ENCODE measurements at places on chromosomes 2 and 18.

DNA sequence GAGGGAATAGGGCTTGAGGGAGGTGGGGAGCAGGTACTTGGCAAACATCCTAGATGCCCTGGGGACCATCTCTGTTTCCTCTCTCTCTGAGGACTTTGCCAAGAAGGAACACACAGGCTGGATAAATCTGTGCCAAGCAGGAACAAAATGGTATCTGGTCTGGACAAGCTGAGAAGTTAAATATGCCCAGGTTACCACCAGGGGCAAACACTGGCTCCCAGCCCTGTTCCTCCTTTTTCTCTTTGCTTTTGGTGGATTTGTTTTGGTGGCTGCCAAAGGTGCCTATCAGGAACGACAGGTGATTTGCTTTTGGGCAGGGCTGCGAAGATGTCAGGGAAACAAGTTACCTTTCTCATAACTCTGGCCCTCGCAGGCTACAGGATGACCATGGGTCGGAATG, 227.5 kb upstream of the SMAD2 start:
- no peak for DNase-seq

DNA sequence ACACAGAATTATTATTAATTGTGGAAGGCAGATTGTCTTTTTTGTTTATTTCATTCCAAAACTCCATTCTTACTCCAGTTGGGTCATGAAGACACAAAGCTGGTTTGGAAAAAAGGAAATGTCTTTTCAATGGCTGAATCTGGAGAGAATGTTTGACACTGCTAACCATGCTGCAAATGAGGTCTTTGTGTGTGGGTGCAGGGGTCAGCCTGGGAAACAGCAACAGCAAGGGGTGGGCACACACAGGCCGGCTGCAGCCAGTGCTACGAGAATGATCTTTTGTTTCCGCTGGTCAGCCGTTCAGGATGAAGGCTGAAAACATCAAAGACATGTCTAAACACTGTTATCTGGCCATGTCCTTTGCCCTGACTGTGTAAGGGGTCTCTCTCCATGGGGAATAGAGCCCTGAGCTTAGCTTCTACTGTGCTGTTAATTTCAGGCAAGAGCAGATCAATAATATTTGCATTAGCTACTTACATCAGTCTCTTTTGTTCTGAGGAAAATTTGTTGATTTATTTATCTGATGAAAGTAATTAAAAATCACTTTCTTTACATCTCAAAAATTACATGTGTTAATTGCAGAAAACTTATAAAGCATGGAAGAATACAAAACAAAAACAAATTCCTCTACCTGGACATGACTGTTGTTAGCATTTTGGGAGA, 33.3 kb upstream of the E2F6 start:
- no peak for DNase-seq

- DNase-seq = peak; percentile 80
Observed at GRCh38 chr2:8685697-8686358, 4.0 kb downstream of the ID2 start.

DNA sequence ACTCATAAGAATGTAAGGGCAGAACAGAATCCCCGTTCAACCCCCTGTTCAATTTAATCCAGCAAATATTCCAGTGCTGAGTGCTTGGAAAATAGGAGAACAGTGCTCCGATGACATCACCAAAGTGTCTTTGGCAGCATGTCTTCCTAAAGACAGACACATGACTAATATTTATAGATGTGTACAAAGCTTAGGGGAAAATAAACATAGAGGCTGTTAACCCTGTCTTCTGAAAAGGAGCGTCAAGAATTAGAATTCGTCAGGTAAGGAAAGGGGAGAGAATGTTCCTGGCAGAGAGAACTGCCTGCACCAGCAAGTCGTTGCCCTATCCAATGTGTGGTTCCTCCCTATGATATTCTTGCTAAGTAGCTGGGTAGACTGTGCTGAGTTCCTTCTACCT, 72.7 kb downstream of the PLB1 start:
- DNase-seq = no peak

DNA sequence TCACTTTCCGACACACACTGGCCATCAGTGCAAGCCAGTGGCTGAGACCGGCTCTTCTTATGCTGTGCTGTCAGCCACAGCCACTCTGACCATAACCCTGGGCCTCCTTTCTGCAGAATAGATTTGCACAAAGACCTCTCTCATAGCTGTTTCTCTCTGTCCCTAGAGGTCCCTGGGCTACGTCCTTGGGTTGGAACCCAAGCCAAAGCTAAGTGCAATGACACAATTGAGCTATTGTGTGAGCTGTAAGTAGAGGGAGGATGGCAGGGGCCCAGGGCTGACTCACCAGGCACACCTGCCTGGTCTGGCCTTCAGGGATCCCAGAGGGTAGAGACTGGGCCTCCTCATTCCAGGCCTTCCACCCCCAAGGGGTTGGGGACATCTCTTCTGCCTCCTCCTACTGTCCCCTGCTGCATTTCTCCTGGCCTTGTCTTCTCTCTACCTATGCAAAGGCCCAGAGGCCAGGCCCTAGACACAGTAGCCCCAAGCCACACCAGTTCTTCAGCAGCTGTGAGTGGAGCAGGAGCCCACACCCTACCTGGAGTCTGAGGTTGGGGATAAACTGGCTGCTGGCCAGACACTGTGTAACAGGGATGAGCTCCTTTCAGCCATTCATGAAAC, 174.6 kb downstream of the NCK2 start:
- DNase-seq = no peak

GRCh38 chr2:73218298-73218697, 4.3 kb downstream of the SMYD5 start:
- DNase-seq = no peak

GRCh38 chr2:136117909-136118818, at the start of gene CXCR4:
Gene CXCR4, minus strand, starts transcription at chr2:136118149. Its CDS starts 89 bp downstream, at chr2:136118060.
- DNase-seq = peak; percentile 95

DNA sequence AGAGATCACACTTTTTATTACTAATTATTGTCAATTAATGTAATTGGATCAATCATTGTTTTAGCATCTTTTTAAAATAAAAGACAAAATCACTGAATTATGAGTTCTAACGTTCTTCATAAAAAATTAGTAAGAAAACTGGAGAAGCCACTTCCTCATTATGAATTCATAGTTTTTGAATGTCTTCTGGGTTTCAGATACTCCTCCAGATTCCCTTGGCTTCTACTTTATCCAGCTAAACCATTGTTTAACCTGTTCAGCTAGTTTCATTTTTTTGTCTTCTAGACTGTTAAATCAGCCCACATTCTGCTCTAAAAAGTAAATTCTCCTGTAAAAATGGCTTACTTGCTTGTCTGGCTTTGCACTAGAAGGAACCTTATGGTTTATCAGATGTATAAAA, 753.4 kb upstream of the ACVR2A start:
- DNase-seq = no peak

DNA sequence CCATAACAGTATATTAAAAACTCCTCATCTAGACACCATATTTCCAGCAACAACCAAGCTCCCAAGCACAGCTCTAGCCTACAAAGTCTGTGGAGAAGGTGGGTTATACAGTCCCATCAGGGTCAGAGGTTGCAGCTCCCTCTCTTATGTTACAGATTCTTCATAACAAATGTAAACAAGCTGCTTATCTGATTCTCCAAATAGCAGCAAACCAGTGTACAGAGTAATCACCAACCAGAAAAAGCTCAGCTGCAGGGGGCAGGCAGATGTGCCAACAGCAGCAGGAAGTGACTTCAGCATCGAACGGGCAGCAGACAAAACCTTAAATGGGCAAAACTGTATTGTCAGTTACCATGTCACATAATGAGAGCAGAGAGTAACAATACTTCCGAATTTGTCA, 52.9 kb upstream of the NABP1 start:
- peak; percentile 46 for DNase-seq

- no peak for DNase-seq
Observed at GRCh38 chr2:199019898-199020507, 437.7 kb downstream of the SATB2 start.

DNA sequence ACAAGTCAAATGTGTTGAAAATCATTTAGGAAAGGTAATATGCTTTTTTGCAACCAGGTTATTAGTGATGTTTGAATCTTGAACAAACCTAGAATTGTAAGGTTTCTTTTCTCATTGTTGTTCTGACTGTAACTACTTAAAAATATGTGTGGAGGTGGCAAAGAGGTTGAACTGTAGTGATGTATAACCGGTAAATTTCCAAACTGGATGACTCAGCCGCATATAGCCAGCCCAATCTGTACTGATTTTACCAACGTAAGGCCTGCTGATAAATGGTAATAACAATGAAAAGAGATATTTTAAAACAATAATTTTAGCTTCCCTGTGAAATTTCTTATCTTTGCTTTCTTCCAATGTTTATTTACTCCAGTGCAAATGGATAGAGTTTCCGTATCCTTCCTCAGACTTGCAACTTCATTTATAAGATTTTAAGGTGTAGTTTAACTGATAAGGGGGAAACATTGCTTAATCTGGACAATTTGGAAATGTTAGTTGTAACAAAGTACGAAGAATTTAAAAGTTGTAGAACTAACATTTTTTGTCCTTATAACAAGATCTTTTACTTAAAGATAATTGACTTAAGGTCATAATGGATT, 1170.4 kb upstream of the ZEB2 start:
- DNase-seq = no peak

DNA sequence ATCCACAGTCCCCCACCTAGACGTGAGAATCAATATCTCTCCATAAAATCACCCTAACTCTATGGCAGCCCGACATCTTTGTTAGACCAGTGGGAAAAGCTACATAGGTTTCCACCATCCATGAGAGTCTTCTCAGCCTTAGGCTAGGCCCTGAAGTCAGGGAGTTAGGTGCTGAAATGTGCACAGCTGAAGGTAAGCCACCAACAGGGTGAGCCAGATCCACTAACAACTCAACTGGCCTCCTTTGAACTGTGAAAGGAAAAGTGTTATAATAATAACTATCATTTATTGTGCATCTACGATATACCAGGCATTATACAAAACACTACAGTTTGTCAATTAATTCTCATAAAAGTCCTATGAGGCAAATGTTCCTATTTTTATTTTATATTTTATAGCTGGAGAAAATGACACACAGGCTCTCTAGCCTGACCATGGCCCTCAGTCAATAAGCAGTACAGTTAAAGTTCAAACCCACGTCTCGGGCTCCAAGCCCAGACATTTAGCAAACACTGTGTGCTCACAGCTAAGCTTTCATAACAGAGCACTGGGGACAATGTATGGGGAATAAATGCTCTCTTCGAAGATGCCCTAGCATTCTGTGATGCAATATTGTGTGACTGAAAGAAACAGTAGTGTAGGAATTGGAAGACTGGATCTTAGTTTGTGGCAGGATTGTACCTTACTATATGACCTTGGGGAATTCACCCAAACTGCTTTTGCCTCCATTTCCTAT, 11.2 kb upstream of the CYP27C1 start:
- DNase-seq = no peak

GRCh38 chr2:197710424-197711042, 5.4 kb downstream of the MARS2 start:
- no peak for DNase-seq

DNA sequence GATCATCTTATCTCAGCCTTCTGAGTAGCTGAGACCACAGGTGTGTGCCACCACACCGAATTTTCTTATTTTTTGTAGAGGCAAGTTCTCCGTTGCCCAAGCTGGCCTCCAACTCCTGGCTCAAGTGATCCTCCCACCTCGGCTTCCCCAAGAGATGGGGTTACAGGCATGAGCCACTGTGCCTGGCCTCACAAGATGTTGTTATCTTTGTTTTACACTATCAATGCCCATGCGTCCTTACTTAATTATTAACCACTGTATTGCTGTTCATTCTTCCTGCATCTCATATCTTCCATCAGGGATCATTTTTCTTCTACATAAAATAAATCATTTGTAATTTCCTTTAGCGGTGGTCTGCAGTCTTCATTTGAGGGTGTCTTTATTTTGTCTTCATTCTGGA, 181.9 kb downstream of the TGIF1 start:
- DNase-seq = no peak

- DNase-seq = no peak
Observed at GRCh38 chr2:101400048-101400447, 12.7 kb upstream of the CREG2 start.

DNA sequence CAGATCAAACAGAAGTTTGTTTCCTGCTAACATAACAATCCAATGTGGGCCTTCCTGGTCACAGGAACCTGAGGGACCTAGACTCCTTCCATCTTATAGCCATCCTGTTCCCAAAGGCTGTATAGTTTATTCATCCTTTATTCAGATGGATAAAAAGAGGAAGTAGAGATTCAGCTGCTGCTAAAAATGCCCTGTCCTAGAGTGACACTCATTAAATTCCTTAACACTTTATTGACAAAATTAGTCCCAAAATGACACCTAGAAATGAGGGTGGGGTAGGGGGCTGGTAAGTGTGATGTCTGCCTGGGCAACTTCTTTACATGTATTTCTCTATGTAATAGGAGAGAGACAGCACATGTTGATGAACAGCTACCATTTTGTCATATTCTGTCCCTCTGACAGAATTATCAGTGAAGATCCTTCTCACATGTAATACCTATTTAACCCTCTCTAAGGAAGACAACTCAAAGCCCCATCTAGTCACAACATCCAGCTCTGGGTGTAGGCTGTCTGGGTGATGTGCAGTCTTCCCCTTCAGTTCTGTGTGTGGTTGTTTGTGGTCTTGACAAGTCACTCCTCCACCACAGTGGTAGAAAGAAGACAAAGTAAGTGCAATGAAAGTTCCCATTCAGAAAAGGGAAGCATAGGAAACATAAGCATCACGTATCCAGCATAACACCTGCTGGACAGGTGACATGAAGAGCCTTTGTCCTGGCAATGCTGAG, 253.9 kb upstream of the CNTNAP5 start:
- no peak for DNase-seq

- DNase-seq = no peak
Observed at GRCh38 chr2:205024822-205025518, 479.7 kb downstream of the PARD3B start.

DNA sequence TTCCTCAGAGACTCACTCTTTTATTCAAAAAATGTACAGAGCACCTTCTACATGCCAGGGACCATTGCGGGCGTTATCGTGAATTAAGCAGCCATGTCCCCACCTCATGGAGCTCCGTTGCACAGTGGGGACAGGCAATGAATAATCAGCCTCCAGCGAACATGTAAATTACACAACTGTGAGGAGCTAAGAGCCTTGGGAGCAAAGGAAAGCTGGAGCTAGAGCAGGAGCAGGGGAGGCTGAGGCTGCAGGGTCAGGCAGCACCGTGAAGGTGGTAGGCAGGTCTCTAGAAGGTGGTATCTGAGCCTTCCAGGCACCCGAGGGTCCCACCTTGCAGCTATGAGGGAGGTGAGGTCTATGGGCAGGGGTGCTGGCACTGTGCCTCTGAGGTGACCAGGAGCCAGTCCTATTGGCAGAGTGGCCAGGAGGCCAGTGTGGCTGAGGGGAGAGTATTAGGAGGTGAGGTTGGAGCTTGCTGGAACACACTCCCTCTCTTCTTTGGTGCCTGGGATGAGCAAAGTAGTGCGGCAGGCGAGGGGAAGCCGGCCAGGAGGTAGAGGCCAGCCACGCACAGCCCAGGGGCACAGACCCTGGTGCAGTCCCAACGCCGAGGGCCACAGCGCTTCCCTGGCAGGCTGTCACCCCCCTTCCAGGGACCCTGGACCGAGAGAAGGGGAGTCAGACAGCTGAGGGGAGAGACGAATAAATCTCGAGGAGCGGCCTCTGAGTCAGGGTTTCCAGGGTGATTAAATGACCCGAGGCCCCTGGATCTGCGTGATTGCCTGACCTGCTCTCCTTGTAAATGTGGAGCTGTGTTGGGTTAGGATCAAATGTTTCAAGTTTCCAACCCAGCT, 167.3 kb downstream of the SEPTIN10 start:
- no peak for DNase-seq

GRCh38 chr18:59566533-59566971, 130.7 kb downstream of the CCBE1 start:
- DNase-seq = no peak

GRCh38 chr2:207149249-207150213, 16.2 kb downstream of the KLF7 start:
- DNase-seq = no peak

GRCh38 chr2:11144738-11145079, 10.6 kb upstream of the SLC66A3 start:
- DNase-seq = no peak

- DNase-seq = no peak
Observed at GRCh38 chr2:111946294-111947114, 48.1 kb downstream of the MERTK start.

Data from activated CD4-positive, alpha-beta T cell treated with anti-CD3 and anti-CD28 coated beads, Interleukin-2, amount 50 U/mL, for 1 hour (primary cell).